AG09319 (cell line): ENCODE measurements at places on chromosomes 16 and 17.

DNA sequence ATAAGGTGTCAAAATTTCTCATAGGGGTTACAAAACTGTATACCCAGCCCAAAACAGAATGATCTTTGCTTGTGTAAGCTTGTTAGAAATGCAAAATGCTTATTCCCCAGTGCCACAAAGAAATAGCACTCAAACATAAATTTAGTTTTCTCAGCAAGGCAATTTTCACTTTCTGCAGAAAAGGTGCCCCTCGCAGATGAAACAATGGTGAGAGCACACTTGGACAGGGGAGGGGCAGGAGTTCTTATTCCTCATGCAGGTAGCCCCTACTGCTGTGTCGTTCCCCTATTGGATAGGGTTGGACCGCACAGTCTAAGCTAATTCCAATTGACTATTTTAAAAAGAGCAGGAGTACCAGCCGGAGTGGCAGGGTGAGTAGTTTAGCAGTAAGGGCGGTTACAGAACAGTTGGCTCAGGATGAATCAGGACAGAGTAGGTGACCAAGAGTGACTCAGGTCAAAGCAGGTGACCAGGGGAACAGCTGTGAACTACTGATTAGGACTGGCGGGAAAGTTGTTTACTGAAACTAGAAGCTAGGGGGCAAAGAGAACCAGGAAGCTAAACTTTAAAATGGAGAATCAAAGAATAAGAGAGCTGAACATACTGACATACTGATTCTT lies 5.5 kb upstream of the LDHD start:
- no peak for DNase-seq

GRCh38 chr17:50544516-50544915 lies 2.5 kb upstream of the SPATA20 start:
- no peak for DNase-seq

GRCh38 chr16:81693744-81694303 lies 85.3 kb upstream of the PLCG2 start:
- no peak for DNase-seq

GRCh38 chr17:44029736-44030135 lies 15.0 kb upstream of the TMEM101 start:
- no peak for DNase-seq
